ENCODE measurements at places on chromosomes 1 and 21. TPM values are rescaled to one million over a fixed set of nuclear protein-coding genes. Genes with fewer than 3 reads are reported as not detected.

DNA sequence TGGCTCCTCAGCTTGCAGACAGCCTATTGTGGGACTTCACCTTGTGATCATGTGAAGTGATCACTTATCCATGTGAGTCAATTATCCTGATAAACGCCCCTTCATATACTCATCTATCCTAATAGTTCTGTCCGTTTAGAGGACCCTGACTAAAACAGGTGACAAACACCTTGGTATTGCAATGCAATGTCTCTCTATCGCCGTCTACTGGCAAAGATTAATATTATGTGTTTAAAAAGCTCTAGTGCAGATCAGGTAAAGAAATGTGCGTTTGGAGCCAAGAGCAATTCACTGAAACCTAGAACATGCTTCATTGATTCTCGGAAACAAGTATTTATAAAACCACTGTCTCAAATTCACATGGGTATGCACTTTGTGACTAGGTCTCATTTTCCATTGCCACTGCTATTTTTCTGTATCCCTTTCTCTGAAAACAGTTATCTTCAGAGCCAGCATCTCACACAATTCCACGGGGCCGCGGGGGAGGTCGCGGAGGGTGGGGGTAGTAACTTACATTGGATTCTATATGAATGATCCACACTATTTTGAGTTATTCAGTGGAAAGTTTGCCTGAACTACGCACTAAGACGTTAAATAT is 554.6 kb upstream of the NCAM2 start:
- DNase-seq = no peak

- DNase-seq = no peak
Observed at GRCh38 chr1:234619794-234620247, 9.8 kb upstream of the IRF2BP2 start.

- no peak for DNase-seq
Observed at GRCh38 chr1:165639821-165640623, 9.0 kb downstream of the MGST3 start.

GRCh38 chr1:193856261-193856660 is 669.8 kb upstream of the B3GALT2 start:
- no peak for DNase-seq

GRCh38 chr1:6762060-6762459 is 23.2 kb upstream of the CAMTA1 start:
- DNase-seq = no peak

GRCh38 chr1:240803151-240803550 is 191.2 kb upstream of the GREM2 start:
- no peak for DNase-seq

DNA sequence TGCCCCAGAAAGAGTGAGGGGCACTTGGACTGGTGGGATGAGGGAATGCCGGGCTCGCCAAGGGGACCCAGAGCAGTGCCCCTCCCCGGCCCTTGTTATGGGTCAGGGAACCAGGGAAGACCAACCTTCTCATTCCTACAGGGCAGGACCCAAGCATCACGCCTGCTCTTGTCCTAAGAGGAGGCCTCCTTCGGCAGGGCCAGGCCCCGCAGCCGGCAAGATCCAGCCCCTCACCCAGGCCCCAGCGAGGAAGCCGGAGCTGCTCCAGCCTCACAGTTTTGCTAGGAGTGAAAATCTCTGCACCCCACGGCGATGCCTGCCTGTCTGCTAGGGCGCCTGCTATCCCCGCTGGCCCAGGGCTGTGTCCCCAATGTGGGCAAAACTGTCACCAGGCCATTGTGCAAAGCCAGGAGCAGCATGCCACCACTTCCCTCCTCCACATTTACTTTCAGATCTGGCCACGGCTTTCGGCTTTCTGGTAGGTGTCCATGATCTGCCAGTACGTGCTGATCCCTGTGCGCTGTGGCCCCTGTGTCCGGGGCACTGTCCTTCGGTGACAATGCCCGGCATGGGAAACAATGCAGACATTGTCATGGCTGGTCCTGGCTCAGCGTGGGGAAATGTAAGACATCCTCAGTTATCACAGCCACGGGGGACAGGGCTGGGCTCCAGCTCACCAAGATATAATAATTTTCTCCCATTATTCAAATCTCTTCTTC is 9.6 kb downstream of the ACTRT2 start:
- DNase-seq = no peak

DNA sequence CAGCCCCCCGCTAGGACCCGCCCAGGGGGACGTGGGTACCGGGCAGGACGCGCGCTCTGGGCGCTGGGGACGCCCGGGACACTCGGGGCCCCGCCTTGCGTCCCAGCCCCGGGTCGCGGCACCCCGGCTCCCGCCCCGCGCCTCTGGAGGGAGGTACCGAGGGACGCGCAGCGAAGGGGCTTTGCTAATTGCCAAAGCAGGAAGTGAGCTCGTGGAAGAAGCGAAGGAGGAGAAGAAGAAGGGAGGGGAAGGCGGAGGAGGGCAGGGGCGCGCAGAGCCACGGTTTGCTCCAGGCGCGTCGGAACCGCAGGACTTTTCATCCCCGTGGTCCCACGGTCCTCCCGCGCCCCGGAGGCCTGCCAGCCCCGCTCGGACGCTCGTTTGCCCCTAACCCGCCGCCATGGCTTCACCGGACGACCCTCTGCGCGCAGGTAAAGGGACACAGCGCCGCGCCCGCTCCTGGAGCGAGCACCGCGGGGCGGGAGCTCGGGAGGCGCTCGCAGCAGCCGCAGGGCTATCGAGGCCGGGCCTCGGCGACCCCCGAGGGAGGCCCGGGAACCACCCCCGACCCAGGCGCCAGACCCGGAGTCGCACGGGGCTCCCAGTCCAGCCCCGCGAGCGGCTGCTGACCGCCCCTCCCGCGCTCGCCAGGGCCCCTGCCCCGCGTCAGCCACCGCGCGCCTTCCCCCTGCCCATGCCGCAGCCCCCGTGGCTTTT is 1.3 kb downstream of the EDARADD start:
- no peak for DNase-seq

DNA sequence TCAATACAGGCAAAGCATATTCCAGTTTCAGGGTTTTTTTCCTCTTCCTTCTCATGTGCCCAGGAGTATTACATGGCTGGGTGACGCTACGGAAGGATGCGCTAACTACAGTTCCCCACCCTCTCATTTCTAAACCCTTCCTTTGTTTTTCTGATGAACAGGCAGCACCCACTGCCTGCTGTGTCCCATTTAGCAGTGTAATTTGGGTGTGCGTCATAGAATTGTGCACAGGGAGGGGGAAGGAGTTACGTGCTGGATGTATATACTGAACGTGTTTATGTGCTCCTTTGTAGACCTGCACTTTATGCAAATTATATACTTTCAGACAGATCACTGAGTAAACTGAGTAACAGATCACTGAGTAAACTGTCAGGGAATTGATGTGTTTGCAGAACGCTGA is 44.5 kb downstream of the ELAPOR1 start:
- DNase-seq = no peak

DNA sequence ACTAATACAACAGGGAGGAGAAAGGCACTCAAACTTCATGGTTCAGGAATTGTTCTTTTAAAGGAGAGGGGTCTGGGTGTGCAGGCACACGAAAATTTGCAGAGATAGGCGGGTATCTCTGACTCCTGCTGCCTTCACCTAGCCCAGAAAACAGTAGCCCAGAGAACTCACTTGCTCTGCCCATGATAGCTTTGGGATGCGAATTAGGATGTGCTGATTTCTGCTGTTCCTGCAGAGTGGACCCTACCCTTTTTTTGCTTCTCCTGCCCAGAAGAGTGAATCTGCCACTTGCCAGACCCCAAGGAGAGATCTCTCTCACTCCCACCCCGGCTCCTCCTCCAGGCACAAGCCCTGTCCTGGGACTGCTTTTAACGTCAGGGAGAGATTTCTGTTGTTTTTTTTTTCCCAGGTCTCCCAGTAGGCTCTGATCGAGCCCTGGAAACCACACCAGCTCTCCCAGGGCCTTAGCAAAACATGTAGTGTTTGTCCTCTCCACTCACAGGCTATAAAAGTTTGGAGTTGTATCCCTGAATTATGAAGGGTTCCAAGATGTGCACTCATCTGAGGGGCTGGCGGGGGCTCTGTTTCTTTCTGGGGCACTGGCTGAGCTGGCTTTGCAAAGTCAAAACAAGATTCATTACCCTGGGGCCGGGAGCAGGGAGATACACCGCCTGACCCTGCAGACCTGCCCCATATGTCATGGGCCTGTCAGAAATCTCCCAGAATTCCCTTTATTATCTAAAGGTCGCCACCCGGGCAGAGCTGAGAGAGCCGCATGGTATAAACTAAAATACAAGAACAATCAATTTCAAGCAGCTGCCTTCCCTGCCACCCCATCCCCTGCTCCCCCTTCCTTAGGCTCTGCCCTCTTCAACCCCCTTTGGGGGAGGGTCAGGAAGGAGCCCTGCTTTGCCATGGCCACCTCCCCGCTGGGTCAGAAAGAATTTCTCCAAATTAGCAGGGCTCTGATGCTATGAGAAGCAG is 17.9 kb downstream of the PLXNA2 start:
- no peak for DNase-seq

GRCh38 chr1:152753586-152753985 is 4.2 kb upstream of the KPRP start:
- DNase-seq = no peak

DNA sequence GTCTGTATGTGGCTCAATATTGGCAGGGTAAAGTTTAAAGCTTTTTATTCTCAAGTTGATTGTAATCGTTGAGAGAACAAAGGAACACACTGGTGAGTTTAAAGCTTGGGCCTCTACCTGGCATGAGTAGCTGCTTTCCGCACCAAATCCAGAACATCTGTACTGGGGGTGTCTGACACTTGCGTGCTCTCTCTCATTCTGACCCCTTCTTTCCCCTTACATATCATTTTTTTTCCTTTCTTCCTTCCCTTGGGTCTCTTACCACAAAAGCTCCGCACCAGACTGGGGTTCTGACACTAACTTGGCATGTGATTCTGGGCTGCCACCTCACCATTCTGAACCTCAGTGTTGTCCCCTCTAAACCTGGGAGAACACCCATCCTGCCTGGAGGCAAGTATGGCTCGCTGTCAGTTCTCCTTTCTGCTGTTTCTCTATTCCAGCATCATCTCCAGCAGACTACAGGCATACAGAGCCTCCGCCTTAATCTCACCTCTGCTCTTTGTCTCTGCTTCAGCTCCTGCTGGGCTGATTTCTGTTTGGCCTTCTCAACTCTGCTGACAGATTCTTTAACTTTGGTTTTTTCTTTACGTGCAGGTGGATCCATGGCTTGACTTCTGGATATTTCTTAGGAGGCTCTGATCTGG is 859 bp upstream of the ERMAP start:
- peak; percentile 64 for DNase-seq

DNA sequence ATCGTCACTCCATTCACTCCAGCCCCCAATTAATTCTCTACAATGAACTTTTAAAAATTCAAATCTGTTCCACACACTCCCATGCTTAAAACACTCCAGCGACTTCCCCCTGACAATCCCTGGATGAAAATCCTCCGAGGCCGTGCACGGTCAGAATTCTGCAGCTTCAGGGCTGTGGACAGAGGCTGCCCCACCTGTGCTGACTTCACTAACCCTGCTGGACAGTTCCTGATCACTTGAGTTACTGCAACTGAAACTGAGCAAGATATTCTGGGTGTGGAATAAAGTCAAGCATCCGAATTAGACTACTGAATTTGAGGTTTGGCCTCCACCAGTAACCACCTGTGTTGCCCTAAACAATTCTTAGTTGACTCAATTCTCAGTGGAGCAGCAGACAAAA is 1.0 kb upstream of the JAK1 start:
- no peak for DNase-seq

DNA sequence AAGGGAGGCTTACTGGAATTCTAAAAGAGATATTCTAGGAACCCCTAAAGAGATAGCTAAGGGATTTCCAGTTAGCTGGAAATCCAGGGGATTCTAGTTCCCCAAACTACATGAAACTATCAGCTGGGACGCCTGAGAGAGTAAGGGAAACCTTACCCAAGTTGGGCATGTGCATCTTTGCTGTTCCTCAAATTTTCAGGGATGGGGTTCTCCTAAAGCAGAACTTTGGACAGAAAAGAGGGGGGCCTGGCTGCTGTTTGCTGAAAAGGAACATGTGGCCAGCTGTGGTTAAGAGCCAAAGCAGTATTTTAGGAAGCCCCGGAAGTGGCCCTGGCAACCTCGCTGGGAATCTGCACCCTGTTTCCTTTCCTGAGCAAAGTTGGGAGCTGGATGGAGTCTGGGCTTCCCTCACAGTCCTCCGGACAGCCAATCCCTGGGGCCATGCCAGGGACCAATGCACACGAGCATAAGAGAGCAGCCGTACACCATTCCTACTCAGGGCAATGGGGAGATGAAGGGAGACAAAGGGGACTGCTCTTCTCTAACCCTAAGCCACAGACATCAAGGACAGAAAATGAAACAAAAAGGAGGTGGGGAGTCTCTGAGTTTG is 154.3 kb downstream of the PLXNA2 start:
- no peak for DNase-seq

- no peak for DNase-seq
Observed at GRCh38 chr1:52571783-52572182, 18.9 kb upstream of the TUT4 start.

- DNase-seq = no peak
Observed at GRCh38 chr1:212491454-212491853, 58.7 kb downstream of the NENF start.

DNA sequence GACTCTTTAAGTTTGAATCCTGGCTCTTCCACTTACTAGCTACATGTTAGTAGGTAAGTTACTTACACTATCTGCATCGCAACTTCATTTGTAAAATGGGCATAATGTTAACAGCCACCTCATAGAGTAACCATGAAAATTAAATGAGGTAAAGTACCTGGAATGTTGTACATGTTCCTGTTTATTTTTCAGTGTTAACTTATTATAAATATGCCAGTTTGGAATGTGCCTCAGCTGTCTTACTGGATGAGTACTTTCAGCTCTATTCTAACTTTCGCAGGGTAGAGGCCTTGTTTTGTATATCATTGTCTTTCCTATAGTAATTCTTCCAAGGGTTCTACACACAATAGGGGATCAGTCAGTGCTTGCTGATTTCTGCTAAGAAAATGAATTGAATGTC is 167.4 kb downstream of the DUSP10 start:
- no peak for DNase-seq

DNA sequence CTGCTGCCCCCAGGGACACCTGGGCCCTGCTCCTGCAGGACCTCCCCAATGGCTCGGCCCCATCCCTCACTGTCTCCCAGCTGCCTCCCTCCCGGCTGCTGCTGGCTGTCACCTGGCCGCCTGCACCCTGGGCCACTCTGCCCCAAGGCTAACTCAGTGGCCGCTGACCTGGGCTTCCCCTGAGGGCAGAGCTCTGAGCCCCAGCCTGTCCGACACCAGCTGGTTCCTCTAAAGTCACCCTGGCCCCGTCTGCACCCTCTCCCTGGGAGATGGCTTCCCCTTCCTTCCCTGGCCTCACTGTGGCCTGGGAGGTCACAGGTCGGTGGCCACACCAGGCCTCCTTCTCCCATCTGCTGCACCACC is 15.0 kb downstream of the ITGB2 start:
- no peak for DNase-seq

The NEK2 gene
- total RNA-seq = 8.9 TPM

The C1QC gene
- total RNA-seq = 24.7 TPM

The PAQR6 gene
- 0.79 TPM for total RNA-seq

The TSPAN1 gene
- total RNA-seq = 0.39 TPM

The SPRR1A gene
- total RNA-seq = 6.1 TPM

The APOBEC4 gene
- total RNA-seq = not detected

The PADI2 gene
- total RNA-seq = 11.8 TPM

The FCER1A gene
- 6.0 TPM for total RNA-seq

The ACTL8 gene
- total RNA-seq = not detected
